Stimulated activated CD8-positive, alpha-beta memory T cell treated with anti-CD3 and anti-CD28 coated beads, Interleukin-4, amount 100 ng/mL, for 1 hour (primary cell): ENCODE measurements at places on chromosomes 2 and 18.

GRCh38 chr2:64924170-64924934, 64.8 kb upstream of the SLC1A4 start:
- DNase-seq = no peak

DNA sequence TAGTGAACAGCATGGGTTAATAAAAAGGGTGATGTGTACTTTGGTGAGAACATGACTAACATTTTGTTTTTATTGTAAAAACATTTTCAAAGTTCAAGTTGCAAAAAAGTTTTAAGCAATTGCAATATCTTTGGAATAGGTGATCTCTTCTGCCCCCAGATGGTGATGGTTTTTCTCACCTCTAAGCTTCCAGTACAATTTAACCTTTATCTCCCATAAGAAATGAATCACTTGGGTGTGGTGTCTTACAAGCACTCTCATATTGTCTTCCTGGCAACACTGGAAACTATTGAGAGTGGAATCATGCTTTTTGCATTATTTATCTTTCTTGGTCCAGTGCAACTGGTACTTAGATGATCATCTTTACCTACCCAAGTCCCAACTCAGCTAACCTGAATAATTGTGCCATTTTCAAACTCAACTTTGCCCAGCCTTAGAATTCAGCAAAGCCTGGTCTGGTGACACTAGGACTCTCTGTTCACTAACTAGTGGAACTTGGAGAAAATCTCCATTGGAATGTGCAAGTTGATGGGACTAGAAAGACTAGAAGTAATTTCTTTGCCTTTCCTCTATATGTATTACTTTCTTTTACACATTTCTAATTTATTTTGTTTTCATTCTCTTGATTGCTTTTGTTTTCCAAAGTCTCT, 964.7 kb upstream of the ZEB2 start:
- no peak for DNase-seq

GRCh38 chr2:10285556-10286198, 17.0 kb upstream of the HPCAL1 start:
- DNase-seq = no peak

GRCh38 chr2:156065912-156066311, 266.6 kb downstream of the NR4A2 start:
- DNase-seq = no peak

- DNase-seq = no peak
Observed at GRCh38 chr2:167749016-167749415, 498.4 kb downstream of the STK39 start.

GRCh38 chr2:188853307-188853706, 120.9 kb upstream of the COL3A1 start:
- DNase-seq = no peak

DNA sequence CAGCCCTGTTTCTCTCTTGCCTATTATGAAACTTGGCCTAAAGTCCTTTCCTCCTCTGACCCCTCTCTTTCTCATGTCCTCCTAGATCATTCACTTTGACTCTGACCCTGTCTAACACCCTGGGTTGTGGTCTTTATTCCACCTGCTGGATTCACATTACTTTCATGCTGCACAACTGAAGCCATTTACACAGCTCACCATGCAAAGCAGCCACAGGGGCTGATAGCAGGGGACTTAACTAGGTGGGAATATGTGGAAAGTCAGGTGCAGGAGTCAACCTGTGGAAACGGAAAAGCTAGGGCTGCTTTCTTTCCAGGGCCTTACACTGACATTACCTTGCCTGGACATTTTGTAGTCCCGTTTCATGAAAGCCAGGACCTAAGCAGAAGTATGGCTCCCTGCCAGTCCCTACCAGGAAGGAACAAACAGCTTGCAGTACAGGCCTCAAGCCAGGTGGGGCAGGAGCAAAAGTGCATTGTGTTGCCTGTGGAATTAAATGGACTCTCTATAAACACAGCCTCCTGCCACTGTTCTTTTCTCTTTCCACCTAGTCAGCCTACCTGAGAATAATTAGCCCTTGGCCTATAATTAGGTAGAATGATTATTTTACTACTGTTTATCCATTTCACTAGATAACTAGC, 11.8 kb downstream of the MAPRE3 start:
- no peak for DNase-seq

DNA sequence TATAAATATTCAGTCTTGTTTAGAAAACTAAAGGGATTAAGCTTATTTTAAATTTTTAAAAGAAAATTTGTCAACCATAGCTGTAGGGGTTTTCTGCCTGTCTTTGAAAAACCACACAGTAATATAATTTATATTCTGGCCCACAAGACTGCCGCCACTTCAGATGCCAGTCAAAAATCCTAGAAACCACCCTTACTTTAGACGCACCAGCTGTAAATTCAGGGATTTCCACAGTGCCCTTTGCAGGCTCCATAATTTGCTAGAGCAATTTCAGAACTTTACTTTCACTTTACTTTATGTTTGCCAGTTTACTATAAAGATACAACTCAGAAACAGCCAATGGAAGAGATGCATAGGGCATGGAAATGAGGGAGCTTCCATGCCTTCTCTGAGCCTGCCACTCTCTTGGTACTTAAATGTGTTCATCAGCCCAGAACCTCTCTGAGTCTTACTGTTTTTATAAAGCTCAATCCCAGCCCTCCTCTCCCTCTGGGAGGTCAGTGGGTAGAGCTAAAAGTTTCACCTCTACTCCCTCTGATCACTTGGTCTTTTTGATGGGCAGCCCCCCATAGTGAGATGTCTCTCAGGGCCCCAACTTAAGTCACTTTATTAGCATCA, 63.3 kb downstream of the KYNU start:
- DNase-seq = no peak
